Activated CD4-positive, alpha-beta T cell treated with anti-CD3 and anti-CD28 coated beads, Interleukin-2, amount 50 U/mL, for 16 hours (primary cell): ENCODE measurements at places on chromosomes 1 and 21.

GRCh38 chr1:21804536-21804935 lies 7.5 kb upstream of the LDLRAD2 start:
- DNase-seq = no peak

DNA sequence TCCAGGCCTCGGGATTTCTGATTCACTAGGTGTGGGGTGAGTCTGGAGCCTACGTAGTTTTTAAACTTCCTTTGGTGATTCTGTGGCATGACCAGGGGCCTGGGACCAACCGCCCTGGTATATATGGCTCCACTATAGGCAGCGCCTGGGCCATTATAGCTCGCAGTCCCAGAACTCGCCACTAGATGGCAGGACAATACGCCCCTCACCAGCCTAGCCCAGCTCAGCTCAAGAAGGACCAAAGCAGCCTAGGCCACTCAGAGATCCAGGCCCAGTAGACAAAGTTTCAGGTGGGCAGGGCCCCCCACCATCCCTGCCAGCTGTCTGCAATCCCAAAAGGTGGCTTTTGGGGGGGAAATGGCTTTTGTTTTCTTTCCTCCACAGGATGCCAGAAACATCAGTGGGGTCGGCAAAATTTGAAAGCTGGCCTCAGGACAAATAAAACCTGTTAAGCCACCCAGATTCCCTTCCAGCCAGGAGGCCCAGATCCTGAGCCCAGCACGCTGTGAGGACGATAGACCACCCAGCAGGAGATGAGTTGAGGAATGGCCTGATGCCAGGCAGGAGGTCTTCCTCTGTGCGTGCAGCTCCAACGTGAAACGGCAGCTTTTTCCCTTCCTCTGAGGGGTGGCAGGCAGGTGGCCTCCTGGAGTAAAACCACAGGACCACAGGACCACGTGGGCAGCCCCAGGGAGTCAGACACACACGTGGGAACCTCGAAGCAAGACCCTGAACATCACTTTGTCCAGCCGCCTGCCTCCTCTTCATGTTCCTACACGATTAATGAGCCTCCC lies 24.8 kb upstream of the TMEM51 start:
- DNase-seq = peak; percentile 74

DNA sequence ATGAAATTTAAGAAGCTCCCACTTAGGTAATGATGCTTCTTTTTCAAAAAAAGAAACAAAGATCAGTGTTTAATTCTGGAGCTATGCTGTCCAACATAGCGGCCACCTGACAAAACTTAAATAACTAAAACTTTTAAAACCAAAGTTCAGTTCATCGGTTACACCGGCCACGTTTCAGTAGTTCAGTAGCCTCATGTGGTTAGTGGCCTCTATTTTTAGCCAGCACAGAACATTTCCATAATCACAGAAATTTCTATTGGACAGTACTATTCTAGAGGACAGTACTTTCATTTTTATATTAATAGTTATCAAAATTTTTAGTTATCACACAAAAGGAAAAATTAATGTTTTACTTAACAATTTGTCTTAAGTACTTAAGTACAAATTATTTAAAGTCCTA lies 141.0 kb downstream of the USP25 start:
- DNase-seq = no peak

- DNase-seq = no peak
Measured at GRCh38 chr1:147551036-147551435, 9.7 kb downstream of the BCL9 start.

DNA sequence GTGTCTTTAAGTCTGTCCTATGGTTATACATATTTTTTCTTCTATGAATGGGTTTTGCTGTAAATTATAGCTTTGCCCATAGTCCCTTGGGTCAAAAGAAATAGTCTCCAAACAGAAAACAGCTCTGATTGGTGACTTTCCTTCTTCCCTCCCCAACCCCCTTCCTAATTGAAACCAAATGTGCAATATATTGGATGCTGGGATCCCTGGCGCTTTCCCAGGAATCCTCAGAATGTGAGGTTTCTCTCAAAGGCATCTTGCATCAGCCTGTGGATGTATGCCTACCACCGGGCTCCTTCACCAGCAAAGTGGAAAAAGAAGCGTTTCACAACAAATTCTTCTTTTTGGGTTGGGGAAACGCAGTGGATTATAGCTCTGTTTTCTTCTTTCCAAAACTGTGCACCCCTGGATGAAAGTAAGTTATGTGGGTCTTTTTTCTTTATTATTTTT lies at the start of gene DDR2:
Gene DDR2 (plus strand): TSS at position 248 of the 450 bp plus-strand sequence. CDS start 86,600 bp downstream, outside the sequence.
- no peak for DNase-seq

- no peak for DNase-seq
Measured at GRCh38 chr21:15631342-15631741, 98.4 kb upstream of the USP25 start.
